ENCODE measurements at places on chromosomes 12 and 14.

- no peak overlapping the region for H3K4me3 ChIP-seq
- peaks cover 26% of the 10 kb centered on the region for H3K4me1 ChIP-seq
- H3K27ac ChIP-seq: peak overlapping the region; percentile 88
Measured at GRCh38 chr14:68137704-68138619, 318.4 kb downstream of the RAD51B start.

GRCh38 chr12:828726-829395 is 76.5 kb downstream of the WNK1 start:
- peaks cover 7% of the 10 kb centered on the region for H3K36me3 ChIP-seq
- no peaks in the 10 kb centered on the region for H3K4me1 ChIP-seq
- DNase-seq: no peak

- no peaks in the 10 kb centered on the region for H3K4me1 ChIP-seq
- no peak overlapping the region for H3K27ac ChIP-seq
- peaks cover 5% of the 10 kb centered on the region for H3K27me3 ChIP-seq
Measured at GRCh38 chr14:104503691-104504090, 75.9 kb upstream of the C14orf180 start.

DNA sequence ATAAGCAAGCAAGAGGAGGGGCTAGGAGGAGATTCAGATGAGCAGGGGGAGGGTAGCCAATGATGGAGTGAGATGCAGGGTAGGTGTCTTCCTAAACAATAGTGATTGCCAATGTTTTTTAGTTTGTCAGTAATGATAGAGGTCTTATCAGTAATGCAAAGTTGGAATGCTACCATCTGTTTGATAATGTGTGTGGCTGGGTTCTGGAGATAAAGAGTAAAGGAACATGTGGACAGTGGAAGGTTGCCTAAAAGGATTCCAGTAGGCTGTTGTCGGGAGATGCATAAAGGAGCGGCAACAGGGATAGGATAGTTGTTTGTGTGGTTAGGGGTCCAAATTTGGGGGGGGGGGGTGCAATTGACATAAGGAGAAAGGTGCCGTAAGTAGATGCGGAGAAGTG is 52.5 kb downstream of the TESPA1 start:
- H3K36me3 ChIP-seq: no peaks in the 10 kb centered on the region
- H3K4me1 ChIP-seq: no peaks in the 10 kb centered on the region
- DNase-seq: no peak
- no peak overlapping the region for H3K27ac ChIP-seq

- H3K36me3 ChIP-seq: no peaks in the 10 kb centered on the region
- no peak overlapping the region for H3K27ac ChIP-seq
- no peak for DNase-seq
Measured at GRCh38 chr12:543114-543451, 83.3 kb downstream of the B4GALNT3 start.

DNA sequence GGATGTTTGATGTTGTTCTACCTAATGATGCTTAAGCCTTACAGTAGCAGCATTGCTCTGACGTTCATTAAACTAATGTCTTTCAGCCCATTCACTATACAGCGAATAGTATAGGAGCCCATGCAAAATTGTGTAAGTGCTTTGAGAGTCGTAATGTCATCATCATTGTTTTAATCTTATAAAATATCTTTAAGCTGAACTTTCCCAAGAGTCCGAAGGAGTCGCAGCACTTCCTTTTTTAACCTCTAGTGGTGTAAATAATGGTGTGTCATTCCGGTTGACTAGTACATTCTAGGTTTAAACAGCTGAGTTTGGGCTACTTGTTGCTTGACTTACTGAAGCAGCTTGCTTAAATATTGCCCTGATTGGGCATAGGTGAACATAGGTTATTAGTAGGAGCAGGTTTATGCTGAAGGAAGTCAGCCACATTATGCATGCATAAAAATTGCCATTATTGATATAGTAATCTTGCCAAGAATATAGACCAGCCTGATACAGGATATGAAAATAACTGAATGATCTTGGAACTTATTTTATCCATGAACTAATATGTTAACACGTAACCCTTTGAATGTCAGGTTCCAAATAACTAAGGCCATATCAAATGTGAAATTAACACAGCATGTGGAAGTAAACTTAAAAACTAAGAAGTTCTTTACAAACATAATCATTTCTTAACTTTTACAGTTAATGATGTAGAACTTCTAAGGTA is 2.6 kb downstream of the WNK1 start:
- H3K4me1 ChIP-seq: peaks cover 9% of the 10 kb centered on the region
- no peaks in the 10 kb centered on the region for H3K27me3 ChIP-seq
- peak; percentile 43 for DNase-seq
- H3K36me3 ChIP-seq: no peaks in the 10 kb centered on the region

GRCh38 chr12:11725686-11726085 is 76.2 kb downstream of the ETV6 start:
- no peak overlapping the region for H3K4me3 ChIP-seq
- DNase-seq: no peak
- H3K27ac ChIP-seq: no peak overlapping the region
- peaks cover 2% of the 10 kb centered on the region for H3K36me3 ChIP-seq
- H3K4me1 ChIP-seq: peaks cover 24% of the 10 kb centered on the region

All from muscle of leg (tissue), 16 donors.